ENCODE measurements at places on chromosomes 1 and 21. TPM values are rescaled to one million over a fixed set of nuclear protein-coding genes. Genes with fewer than 3 reads are reported as not detected.

- 0 out of 2 replicates have a peak, but pooled peaks cover 3% of the 10 kb centered on the region for H3K4me1 ChIP-seq
- no peak overlapping the region for H3K4me3 ChIP-seq
- H3K27me3 ChIP-seq, result no peaks in the 10 kb centered on the region
- no peak overlapping the region for H3K27ac ChIP-seq
Observed at GRCh38 chr1:247417831-247418230, 1.9 kb downstream of the NLRP3 start.

GRCh38 chr1:77036560-77036959 is 169.3 kb downstream of the ST6GALNAC5 start:
- H3K4me3 ChIP-seq, result no peak overlapping the region
- no peak overlapping the region for H3K27ac ChIP-seq
- H3K36me3 ChIP-seq, result no peaks in the 10 kb centered on the region
- peak; percentile 77 for DNase-seq

GRCh38 chr1:201476670-201477344 is 7.8 kb upstream of the PHLDA3 start:
- peak; percentile 82 for DNase-seq
- no peaks in the 10 kb centered on the region for H3K36me3 ChIP-seq
- no peaks in the 10 kb centered on the region for H3K27me3 ChIP-seq
- no peak overlapping the region for H3K27ac ChIP-seq
- H3K4me3 ChIP-seq, result no peak overlapping the region

DNA sequence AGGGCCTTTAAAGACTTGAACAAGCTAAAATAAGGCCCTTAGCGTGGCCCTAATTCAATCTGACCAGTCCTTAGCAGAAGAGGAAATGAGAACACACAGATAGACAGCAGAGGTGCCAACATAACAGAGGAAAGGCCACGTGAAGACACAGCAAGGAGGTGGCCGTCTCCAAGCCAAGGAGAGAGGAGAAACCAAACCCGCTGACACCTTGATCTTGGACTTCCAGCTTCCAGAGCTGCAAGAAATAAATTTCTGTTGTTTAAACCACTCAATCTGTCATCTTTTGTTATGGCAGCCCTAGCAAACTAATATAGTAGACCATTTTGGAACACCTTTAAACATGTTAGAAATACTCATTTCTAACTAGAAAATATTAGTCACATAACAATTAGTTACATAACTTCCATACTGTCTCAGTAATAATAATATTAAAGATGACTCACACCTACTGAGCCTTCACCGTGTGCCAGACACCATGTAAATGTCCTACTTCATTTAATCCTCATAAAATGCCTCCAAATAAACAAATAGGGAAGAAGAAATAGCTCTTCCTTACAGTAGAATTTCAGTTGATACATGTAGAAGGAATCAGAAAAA is 47.9 kb downstream of the S1PR1 start:
- no peaks in the 10 kb centered on the region for H3K36me3 ChIP-seq
- no peak overlapping the region for H3K4me3 ChIP-seq
- H3K27me3 ChIP-seq, result no peaks in the 10 kb centered on the region
- H3K4me1 ChIP-seq, result peaks cover 13% of the 10 kb centered on the region
- DNase-seq, result no peak

- no peaks in the 10 kb centered on the region for H3K4me1 ChIP-seq
- no peaks in the 10 kb centered on the region for H3K36me3 ChIP-seq
- no peak overlapping the region for H3K27ac ChIP-seq
- H3K27me3 ChIP-seq, result no peaks in the 10 kb centered on the region
Observed at GRCh38 chr1:215256936-215257679, 174.6 kb downstream of the KCNK2 start.

DNA sequence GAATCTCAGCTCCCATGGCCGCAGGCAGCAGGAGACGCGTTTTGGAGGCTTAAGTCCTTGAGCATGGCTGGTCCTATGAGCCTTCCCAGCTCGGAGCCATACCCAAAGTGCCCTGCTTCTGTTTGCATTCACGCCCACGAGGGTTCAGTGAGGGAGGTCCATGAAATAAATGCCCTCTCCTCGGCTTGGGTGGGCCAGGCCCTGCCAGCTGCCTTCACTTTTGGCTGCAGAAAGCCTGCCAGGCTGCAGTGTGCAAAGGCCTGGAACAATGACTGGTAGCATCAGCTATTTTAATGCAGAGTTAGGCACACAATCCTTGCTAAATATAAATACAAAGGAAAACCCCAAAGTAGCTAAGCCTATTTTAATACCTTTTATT is 49.4 kb downstream of the H3-3A start:
- H3K4me1 ChIP-seq, result peaks cover 12% of the 10 kb centered on the region
- no peaks in the 10 kb centered on the region for H3K36me3 ChIP-seq
- H3K27me3 ChIP-seq, result no peaks in the 10 kb centered on the region
- no peak for DNase-seq

- H3K27ac ChIP-seq, result no peak overlapping the region
- H3K4me3 ChIP-seq, result no peak overlapping the region
- DNase-seq, result peak; percentile 52
- peaks cover 44% of the 10 kb centered on the region for H3K36me3 ChIP-seq
- no peaks in the 10 kb centered on the region for H3K27me3 ChIP-seq
Observed at GRCh38 chr1:214402613-214403083, 121.7 kb downstream of the SMYD2 start.

DNA sequence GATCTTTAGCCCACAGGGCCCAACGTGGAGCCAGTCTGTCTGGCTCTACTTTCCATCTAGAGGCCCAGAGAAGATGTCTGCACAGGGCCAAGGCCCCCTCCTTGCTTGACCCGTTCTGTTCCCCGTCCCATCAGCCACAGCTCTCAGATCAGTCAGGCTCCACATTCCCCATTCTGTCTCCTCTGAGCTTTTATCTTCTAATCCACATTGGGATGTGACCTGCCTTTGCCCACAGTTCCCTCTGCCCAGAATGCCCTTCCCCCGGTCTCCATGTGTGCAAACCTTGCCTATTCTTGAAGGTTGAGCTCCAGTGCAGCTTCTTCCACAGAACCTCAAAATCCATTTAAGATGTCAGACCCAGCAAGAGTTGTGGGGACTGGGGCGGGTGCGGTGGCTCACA is 53.3 kb upstream of the WASF2 start:
- H3K27ac ChIP-seq, result peak overlapping the region; percentile 95
- no peak for DNase-seq
- H3K36me3 ChIP-seq, result no peaks in the 10 kb centered on the region

GRCh38 chr1:204928671-204929486 is 58.2 kb downstream of the NFASC start:
- H3K4me3 ChIP-seq, result no peak overlapping the region
- 0 out of 2 replicates have a peak, but pooled peaks cover 6% of the 10 kb centered on the region for H3K36me3 ChIP-seq
- no peak for DNase-seq
- no peaks in the 10 kb centered on the region for H3K4me1 ChIP-seq
- H3K27ac ChIP-seq, result no peak overlapping the region
- no peaks in the 10 kb centered on the region for H3K27me3 ChIP-seq

- no peaks in the 10 kb centered on the region for H3K36me3 ChIP-seq
- no peak for DNase-seq
- H3K27me3 ChIP-seq, result peaks cover 69% of the 10 kb centered on the region
- H3K27ac ChIP-seq, result no peak overlapping the region
- no peaks in the 10 kb centered on the region for H3K4me1 ChIP-seq
- H3K4me3 ChIP-seq, result no peak overlapping the region
Observed at GRCh38 chr1:226553924-226554282, 5.3 kb downstream of the STUM start.

- H3K27me3 ChIP-seq, result 0 out of 2 replicates have a peak, but pooled peaks cover 6% of the 10 kb centered on the region
- no peaks in the 10 kb centered on the region for H3K36me3 ChIP-seq
- no peak overlapping the region for H3K27ac ChIP-seq
- H3K4me3 ChIP-seq, result no peak overlapping the region
- H3K4me1 ChIP-seq, result no peaks in the 10 kb centered on the region
- DNase-seq, result peak; percentile 37
Observed at GRCh38 chr1:29332204-29332603, 95.9 kb downstream of the PTPRU start.

GRCh38 chr1:17059391-17060305 is 5.8 kb upstream of the SDHB start:
- no peaks in the 10 kb centered on the region for H3K36me3 ChIP-seq
- H3K4me1 ChIP-seq, result peaks cover 7% of the 10 kb centered on the region
- DNase-seq, result peak; percentile 86
- no peak overlapping the region for H3K4me3 ChIP-seq

DNA sequence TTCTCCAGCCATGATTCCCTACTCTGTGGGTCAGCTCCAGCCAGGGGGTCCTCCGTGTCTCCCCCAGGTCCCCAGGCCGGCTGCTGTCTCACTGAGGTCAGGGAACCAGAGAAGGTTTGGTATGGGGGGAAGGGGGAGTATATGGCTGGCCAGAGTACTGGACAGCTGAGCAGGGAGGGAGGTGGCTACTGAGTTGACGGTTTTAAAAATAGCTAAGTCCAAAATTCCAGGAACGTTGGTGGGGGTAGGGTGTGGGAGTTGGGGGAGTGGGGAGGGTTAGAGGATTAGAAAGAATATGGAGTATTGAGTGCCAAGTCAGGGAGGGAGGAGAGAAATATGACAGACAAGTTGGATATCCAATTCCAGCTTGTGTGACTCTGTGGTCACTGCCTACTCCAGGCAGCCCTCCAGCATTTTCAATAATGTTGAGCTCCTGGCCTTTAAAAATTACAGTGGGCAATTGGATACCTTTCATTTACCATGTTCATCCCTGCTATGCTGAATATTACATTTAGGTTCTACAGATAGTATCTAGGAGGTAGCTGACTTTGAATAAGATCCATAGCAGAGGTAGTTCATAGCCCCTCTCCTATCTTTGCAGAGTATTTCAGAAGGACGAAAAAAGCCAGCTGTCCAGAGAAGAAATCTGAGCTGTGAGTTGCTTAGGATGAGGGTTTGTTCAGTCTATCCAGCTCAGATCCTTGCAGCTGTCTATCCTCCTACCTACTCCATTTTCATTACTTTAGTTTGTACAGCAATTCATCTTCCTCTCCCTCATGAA is at the start of gene HJV:
Gene HJV (minus strand): TSS at position 114 of the 781 bp plus-strand sequence. CDS start 1,504 bp downstream, outside the sequence.
- no peak for DNase-seq
- H3K27me3 ChIP-seq, result no peaks in the 10 kb centered on the region
- H3K4me1 ChIP-seq, result peaks cover 6% of the 10 kb centered on the region
- H3K4me3 ChIP-seq, result no peak within 1 kb of the TSS
- H3K27ac ChIP-seq, result no peak within 1 kb of the TSS

DNA sequence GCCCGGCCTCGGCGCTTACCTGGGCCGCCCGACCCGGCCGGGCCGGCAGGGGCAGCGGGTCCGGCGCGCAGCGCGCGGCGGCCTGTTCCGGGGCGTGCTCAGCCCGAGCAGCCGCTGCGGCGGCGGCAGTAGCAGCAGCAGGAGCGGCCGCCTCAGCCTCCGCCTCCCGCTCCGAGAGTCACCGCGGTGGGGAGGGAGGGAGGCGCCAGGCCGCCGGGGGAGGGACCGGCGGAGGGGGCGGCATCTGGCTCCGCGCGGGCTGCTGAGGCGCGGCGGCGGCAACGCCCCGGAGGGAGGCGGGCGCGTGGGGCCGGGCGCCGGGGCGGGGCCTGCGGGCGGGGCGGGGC is at the start of gene CTNNBIP1:
Gene CTNNBIP1 (minus strand): TSS at position 194 of the 347 bp plus-strand sequence. CDS start 38,205 bp downstream, outside the sequence.
- H3K27ac ChIP-seq, result peak within 1 kb of the TSS; percentile 80
- H3K4me3 ChIP-seq, result peak within 1 kb of the TSS; percentile 90
- H3K36me3 ChIP-seq, result no peaks in the 10 kb centered on the region
- H3K27me3 ChIP-seq, result no peaks in the 10 kb centered on the region
- DNase-seq, result no peak
- peaks cover 11% of the 10 kb centered on the region for H3K4me1 ChIP-seq

- peak overlapping the region; percentile 69 for H3K27ac ChIP-seq
- H3K27me3 ChIP-seq, result no peaks in the 10 kb centered on the region
- peak overlapping the region; percentile 17 for H3K4me3 ChIP-seq
- no peaks in the 10 kb centered on the region for H3K36me3 ChIP-seq
- peaks cover 60% of the 10 kb centered on the region for H3K4me1 ChIP-seq
Observed at GRCh38 chr1:172918478-172918877, 132.3 kb downstream of the TNFSF18 start.

DNA sequence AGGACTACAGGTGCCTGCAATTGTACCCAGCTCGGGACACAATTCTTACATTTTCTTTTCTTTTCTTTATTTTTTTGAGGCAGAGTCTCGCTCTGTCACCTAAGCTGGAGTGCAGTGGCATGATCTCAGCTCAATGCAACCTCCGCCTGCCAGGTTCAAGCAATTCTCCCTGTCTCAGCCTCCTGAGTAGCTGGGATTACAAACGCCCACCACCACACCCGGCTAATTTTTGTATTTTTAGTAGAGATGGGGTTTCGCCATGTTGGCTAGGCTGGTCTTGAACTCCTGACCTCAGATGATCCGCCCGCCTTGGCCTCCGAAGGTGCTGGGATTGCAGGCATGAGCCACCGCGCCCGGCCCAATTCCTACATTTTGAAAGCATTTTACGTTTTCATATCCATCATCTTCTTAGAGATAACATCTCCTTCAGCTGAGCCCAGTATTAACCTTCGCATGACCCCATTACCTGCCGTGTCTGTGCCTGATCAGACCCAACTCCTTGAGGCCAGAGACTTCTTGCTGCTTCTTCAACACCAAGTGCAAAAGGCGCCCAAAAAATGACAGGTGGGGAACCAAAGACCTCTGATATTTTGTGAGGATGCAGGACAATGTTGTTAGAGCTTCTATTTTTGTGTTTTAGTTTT is 2.8 kb upstream of the ADAMTSL4 start:
- H3K27ac ChIP-seq, result no peak overlapping the region
- H3K4me3 ChIP-seq, result no peak overlapping the region
- no peaks in the 10 kb centered on the region for H3K36me3 ChIP-seq
- no peak for DNase-seq
- H3K27me3 ChIP-seq, result no peaks in the 10 kb centered on the region

DNA sequence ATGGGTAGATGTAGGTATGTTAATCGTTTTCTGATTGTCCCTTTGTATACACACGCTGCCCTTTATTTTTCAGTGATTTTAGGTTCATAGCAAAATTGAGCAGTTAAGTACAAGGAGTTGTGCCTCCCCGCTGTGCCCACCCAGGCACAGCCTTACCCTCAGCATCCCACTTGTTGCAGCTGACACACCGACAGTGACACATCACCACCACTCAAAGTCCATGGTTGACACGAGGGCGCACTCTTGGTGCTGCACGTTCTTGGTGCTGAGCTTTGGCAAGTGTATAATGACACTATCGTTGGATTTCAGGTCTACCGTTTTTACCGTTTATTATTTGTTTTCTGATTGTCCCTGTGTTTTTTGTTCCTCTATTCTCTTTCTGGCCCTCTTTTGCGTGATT is 15.6 kb downstream of the C1orf159 start:
- H3K4me1 ChIP-seq, result no peaks in the 10 kb centered on the region
- no peak for DNase-seq
- H3K27me3 ChIP-seq, result no peaks in the 10 kb centered on the region
- no peaks in the 10 kb centered on the region for H3K36me3 ChIP-seq
- H3K27ac ChIP-seq, result no peak overlapping the region

DNA sequence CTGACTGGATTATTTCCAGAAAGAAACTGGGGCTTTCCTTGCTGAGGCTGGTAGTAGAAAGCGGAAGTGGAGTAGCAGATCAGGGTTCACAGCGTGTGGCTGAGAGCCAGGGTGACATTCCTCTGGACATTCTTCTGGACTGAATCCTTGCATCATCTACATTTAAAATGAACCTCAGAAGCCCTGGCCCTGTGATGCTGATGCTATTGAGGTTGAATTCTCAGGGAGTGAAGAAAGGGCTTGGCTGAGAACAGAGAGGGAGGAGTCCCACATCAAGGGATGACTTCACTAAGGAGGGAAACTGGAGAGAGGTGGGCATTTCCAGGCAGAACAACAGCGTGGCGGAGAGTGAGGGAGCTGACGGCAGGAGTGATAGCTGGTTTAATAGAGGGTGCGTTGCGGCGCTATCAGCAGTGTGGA is 102.3 kb upstream of the LMO4 start:
- peak overlapping the region; percentile 67 for H3K27ac ChIP-seq
- no peak overlapping the region for H3K4me3 ChIP-seq
- no peaks in the 10 kb centered on the region for H3K36me3 ChIP-seq

MARK1 gene
- polyA plus RNA-seq, result 0.18 TPM

SPRR2G gene
- polyA plus RNA-seq, result not detected

IGSF9 gene
- 0.13 TPM for polyA plus RNA-seq

SRRM1 gene
- 128 TPM for polyA plus RNA-seq

GNB1 gene
- 148 TPM for polyA plus RNA-seq

SYT14 gene
- 0.44 TPM for polyA plus RNA-seq

GJA4 gene
- not detected for polyA plus RNA-seq

OR2T33 gene
- polyA plus RNA-seq, result not detected

Data from GM23248 (cell line).